Mononuclear cell (primary cell): ENCODE measurements at places on chromosomes 16 and 17. TPM values are rescaled to one million over a fixed set of nuclear protein-coding genes. Genes with fewer than 3 reads are reported as not detected.

The CEMP1 gene
- 0.10 TPM for total RNA-seq

The FOXL1 gene
- total RNA-seq: not detected

The AXIN1 gene
- 35.8 TPM for total RNA-seq

The KRTAP2-1 gene
- total RNA-seq: not detected

The DOC2B gene
- 0.10 TPM for total RNA-seq

The MLX gene
- 22.0 TPM for total RNA-seq

The GHDC gene
- total RNA-seq: 9.9 TPM

The FNDC8 gene
- total RNA-seq: not detected

The CHST4 gene
- total RNA-seq: not detected

The BRIP1 gene
- 3.3 TPM for total RNA-seq

The FN3KRP gene
- 7.2 TPM for total RNA-seq

The SDR42E2 gene
- 0.52 TPM for total RNA-seq

The KRTAP3-2 gene
- total RNA-seq: not detected

The TEX14 gene
- total RNA-seq: 0.31 TPM

The ASPHD1 gene
- total RNA-seq: not detected

The CD300LD gene
- 0.73 TPM for total RNA-seq

The CNP gene
- total RNA-seq: 16.7 TPM

The RAMP2 gene
- not detected for total RNA-seq

The ZNF19 gene
- total RNA-seq: 2.6 TPM

The TNK1 gene
- 5.5 TPM for total RNA-seq

The SYNGR3 gene
- total RNA-seq: 2.9 TPM

The LASP1 gene
- total RNA-seq: 103 TPM

The SPATA2L gene
- 10.6 TPM for total RNA-seq

The GPATCH8 gene
- 72.9 TPM for total RNA-seq

The HOXB1 gene
- not detected for total RNA-seq

The CACNG4 gene
- total RNA-seq: not detected

The FZD2 gene
- total RNA-seq: 0.84 TPM

The FUS gene
- 183 TPM for total RNA-seq

The CDK12 gene
- 91.3 TPM for total RNA-seq

The C1QTNF1 gene
- 0.10 TPM for total RNA-seq

The KCNJ2 gene
- 4.6 TPM for total RNA-seq

The KRT27 gene
- total RNA-seq: not detected

The CTRB1 gene
- total RNA-seq: not detected

The CEP295NL gene
- 5.9 TPM for total RNA-seq

The ACE gene
- total RNA-seq: 1.3 TPM

The EVPLL gene
- total RNA-seq: not detected

The HAGHL gene
- 4.6 TPM for total RNA-seq

The CLEC18A gene
- 1.4 TPM for total RNA-seq

The KPNA2 gene
- 33.8 TPM for total RNA-seq

The CAMKK1 gene
- 5.4 TPM for total RNA-seq

The CIITA gene
- total RNA-seq: 10.4 TPM

The HBM gene
- total RNA-seq: not detected

The SCGB1C2 gene
- total RNA-seq: not detected

The CACNG5 gene
- total RNA-seq: not detected

The ARL5C gene
- not detected for total RNA-seq

The STH gene
- not detected for total RNA-seq

The KRTAP4-9 gene
- not detected for total RNA-seq

The IL34 gene
- total RNA-seq: 0.52 TPM

The ENPP7 gene
- not detected for total RNA-seq

The PPM1E gene
- total RNA-seq: not detected

The TEX19 gene
- total RNA-seq: not detected

The TTLL6 gene
- total RNA-seq: not detected

The RDM1 gene
- not detected for total RNA-seq

The ARHGAP23 gene
- 0.94 TPM for total RNA-seq

The SLC5A10 gene
- 0.10 TPM for total RNA-seq

The RFNG gene
- total RNA-seq: 13.7 TPM
